Pulmonary artery endothelial cell (primary cell): ENCODE measurements at places on chromosomes 6 and 20. TPM values are rescaled to one million over a fixed set of nuclear protein-coding genes. Genes with fewer than 3 reads are reported as not detected.

- no peak for DNase-seq
Observed at GRCh38 chr6:117512056-117512828, 29.8 kb downstream of the DCBLD1 start.

DNA sequence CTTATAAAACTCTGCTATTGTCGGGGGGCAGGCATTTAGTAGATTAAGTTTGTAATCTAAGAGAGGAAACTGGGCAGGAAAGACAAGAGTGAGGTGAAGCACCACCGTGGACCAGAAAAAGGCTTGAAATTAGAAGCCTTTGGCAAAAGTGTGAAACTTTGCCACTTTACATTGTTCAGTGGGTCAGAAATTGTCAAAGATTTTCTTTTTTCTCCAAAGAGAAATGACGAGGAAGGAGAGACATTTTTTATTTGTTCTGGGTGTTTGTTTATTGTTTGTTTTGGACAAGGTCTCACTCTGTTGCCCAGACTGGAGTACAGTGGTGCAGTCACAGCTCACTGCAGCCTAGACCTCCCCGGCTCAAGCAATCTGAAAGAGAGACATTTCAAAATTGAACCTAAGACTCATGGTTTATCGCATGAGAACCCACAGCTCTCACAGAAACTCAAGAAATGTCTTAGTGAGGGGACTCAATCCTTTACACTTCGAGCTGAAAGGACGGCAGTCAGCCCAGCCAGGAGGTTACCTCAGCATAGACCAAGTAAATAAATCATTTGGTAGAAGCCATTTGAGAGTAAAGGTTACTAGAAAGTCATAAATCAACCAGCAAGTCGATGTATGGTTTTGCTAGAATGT is 262.8 kb upstream of the TAB2 start:
- no peak for DNase-seq

- DNase-seq: no peak
Observed at GRCh38 chr6:17178326-17178725, 76.5 kb downstream of the STMND1 start.

TAAR1 gene
- not detected in 2 replicates for total RNA-seq

OPRL1 gene
- 2.0 and 2.6 TPM in 2 replicates for total RNA-seq
